T-helper 9 cell (primary cell): ENCODE measurements at places on chromosomes 11 and 22.

DNA sequence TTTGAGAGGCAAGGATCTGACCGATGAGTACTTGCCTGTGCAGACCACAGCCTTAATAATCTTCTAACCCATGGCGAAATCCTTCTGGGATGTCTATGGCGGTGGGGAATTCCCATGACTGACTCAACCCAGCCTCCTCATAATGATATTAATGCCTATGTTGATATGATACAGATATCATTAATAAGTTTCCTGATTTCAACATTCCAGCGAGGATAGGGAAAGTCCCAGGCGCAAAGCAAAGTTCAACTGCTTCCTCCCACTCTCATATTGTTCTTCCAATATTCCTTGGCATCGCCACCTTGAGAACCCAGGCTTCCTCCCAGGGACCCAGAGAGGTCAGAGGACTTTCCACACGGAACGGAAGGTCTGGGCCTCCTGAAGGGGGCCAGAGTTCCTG, 110.3 kb upstream of the TMEM45B start:
- DNase-seq: no peak

- DNase-seq: no peak
These were observed 83.9 kb downstream of the RRAS2 start for GRCh38 chr11:14275076-14275475.

GRCh38 chr11:126874831-126875230, 125.7 kb downstream of the KIRREL3 start:
- DNase-seq: no peak

DNA sequence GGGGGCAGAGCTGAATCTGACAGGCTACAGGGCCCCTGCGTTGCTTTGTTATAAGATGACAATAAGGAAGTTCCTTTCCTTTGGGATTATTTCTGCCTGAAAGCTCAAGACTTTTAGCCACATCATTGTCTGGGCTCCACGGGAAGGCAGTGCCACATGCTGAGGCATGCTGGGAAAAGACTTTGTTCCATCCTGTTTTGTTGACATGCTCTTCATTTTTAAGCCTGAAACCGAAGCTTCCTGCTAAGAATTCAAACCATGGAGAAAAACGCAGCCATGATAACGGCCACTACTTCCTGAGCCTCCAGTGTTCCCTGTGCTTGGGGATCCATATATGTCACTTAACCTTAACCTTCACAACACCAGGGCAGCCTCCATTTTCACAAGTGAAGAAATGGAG, 5.5 kb upstream of the TCF20 start:
- no peak for DNase-seq

GRCh38 chr11:8779732-8780131, 97.1 kb downstream of the RPL27A start:
- no peak for DNase-seq

DNA sequence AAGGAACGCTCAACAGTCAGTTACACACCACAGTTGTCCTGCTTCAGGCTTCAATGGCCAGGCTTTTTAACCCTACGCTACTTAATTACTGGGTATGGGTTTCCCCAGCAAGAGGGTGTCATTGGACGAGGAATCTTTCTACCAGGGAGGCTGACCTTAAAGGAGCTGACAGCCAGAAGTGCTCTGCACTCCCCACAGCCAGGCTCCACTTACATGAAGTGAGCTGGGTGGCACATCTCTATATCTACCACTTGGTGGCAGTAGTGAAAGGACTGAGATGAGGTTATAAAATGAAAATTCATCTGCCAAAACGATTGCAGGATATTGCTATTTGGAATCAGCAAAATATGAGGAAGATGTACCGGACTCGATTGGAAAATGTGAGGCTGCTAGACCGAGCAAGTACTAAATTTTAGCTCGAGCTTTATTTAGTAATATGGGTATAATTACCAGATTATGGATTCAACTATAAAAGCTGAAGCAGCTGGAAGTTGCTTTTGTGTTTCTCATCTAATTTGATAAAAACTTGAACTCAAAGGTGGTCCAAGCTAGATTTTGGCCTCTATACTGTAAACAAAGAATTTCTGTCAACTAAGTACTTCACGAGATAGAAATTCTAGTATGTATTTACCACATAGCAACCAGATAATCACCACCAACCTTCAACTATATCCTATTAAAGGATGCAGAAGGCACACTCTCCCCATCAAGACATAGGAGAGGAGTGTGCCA, 53.9 kb upstream of the CEP126 start:
- no peak for DNase-seq

GRCh38 chr11:1049431-1049891, 12.9 kb upstream of the MUC6 start:
- no peak for DNase-seq

DNA sequence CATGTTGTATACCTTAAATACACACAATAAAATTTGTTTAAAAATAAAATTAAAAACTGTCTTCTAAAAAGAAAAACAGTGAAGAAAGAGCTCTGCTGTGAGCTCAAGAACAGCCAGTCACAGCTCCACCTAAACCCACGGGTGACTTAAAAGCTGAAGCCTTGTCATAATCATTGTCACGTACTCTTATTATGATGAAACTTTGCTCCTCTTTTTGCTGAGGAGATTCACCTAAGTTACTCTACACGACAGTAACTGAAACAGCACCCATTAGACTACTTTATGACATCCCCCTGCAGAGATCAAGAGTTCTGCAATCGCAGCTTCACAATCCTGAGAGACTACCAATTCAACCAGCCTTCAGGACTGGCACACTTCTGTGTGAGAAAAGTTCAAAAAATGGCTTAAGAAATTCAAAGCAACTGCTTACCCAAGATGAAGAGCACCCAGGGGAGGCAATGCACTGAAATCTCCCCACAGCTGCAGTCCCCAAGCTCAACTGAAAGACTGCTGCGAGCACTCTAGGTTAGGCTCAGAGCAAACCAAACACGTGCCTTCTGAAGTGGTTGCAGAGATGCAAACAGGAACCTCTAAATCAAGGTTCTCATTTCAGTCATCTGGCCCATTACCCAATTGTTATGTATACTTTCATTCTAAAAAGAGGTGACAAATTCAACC, at the start of gene JAML:
Gene JAML, minus strand, starts transcription at position 501 of the 678 bp plus-strand sequence. CDS start 10,145 bp downstream, outside the sequence.
- DNase-seq: peak; percentile 47

DNA sequence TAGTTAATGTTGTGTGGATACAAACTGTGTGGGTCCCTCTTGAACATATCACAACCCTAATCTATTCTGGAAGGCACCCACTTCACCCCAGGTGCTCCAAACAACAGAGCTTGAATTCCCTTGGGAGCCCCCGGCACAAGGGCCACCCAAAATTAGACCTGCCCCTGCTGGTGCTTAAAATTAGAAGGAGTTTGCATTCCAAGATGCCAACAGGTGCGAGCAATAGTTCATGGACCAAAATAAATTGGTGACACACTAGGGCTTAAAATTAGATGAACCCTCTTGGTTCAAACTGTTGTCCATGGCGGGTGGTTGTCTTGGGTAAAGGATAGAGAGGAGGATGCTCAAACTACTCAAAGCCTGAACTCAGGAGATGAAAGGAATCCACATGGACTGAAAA, 291.5 kb downstream of the MN1 start:
- DNase-seq: no peak

DNA sequence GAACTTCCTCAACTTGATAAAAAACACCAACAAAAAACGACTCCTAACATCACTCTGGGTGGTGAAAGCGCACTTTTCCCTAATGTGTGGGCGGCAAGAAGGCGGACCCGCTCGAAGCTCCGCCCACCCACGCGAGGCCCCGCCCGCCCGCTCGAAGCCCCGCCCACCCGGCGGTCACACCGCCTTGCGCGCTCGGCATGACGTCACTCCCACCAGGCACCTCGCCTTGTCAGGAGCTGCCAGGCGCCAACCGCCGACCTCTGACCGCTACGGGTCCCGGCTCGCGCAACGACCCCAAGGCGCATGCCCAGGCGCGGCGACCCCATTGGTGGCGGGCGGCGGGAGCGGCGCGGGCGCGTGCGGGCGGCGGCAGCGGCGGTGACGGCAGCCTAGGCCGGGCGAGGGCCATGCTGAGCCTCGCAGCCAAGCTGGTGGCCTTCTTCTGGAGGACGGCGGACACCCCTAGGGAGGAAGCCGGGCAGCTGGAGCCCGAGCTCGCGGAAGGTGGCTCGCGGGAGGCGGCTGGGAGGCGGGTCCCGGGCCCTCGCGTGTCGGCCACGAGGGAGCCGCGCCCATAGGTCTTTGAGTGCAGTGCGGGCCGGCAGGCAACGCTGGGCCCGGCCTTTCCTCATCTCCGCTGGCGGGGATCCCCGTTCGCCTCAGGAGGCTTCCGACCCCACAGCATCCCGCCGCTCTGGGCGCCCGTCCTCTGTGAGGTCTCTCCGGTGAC, at the start of gene MOV10L1:
Gene MOV10L1, plus strand, starts transcription at position 325 of the 730 bp plus-strand sequence. Its CDS starts 83 bp downstream, at position 408.
- DNase-seq: no peak

DNA sequence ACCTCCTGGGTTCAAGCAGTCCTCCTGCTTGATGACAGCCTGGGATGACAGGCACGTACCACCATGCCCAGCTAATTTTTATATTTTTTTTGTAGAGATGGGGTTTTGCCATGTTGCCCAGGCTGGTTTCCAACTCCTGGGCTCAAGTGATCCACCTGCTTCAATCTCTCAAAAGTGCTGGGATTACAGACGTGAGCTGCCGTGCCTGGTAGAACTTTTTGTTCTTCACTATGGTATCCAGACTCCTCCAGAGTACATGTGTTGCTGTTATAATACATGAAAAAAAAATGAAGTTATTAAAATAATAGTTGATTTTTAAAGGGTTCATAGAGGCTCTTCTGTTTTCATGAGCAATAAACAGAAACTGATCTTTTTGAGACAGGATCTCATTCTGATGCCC, 29.6 kb downstream of the ZNF143 start:
- no peak for DNase-seq

DNA sequence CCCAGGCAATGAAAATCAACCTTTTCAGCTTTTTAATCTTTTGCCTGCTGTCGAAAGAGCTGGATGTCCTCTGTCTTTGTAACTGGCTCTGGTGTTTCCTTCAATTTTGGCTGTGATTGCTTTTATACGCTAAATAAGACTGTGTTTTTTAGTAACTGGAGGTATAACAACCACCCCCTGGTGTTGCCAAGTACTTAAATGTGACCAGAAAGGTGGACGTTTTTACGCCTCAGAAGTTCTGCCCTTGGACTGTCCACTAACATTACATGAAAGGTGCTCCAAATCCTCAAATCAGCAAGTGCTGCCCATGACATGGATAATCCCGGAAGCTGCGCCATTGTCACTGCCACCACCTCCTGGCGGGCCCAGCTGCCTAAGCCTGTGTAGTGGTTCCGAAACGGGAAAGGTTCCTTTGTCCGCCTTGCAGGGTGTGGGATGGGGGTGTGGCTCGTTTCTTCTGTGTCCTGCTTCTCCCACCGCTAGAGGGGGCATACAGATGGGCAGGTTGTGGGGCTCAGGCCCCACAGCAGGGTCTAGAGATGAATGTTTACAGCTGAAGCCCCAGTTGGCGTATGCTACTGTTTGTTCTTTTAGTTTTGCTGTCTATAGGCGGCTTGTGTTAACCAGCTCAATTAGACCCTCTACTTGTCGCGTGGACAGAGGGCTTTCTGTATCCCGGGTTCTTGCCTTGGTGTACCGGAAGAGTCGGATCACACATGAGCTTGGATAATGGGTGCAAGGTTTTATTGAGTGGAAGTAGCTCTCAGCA, 82.2 kb upstream of the SEPTIN5 start:
- no peak for DNase-seq

- peak; percentile 86 for DNase-seq
These were observed 814 bp downstream of the NPAS4 start for GRCh38 chr11:66421492-66422205.

- no peak for DNase-seq
These were observed 452.6 kb downstream of the NELL1 start for GRCh38 chr11:21121991-21122390.

DNA sequence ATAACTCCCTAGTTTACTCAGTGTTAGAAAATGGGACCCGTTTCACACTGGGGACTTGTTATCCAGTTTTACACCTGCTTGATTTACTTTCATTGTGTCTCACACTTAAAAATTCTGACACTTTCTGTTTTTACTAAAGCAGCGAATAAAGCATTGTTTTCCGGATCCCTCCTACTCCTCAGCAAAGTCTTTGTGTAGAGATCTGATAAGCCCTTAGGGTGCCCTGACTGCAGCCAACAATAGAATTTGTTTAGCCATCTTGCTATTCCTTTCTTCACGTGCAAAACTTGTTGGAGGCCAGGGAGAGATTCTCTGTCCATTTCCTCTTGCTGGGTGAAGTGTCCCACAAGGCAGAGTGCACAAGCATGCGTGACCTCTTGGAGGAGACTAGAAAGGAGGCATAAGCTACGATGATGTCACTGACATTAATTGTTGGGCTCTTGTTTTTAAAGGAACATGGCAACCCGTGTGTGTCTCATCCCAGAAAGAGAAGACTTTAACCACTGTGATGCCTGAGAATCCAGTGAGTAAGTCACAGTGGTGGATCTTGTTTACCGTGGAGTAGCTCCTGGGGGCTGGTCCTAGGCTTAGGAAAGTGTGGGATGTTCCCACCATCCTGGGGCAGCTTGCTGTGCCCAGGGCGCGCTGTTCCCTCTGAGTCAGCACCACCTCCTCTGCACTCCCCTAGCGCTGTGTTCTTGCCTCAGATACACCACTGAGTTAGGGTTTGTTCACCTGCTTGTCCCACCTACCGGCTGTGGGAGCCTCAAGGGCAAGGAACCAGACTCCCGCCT, 27.7 kb downstream of the MICAL2 start:
- no peak for DNase-seq

DNA sequence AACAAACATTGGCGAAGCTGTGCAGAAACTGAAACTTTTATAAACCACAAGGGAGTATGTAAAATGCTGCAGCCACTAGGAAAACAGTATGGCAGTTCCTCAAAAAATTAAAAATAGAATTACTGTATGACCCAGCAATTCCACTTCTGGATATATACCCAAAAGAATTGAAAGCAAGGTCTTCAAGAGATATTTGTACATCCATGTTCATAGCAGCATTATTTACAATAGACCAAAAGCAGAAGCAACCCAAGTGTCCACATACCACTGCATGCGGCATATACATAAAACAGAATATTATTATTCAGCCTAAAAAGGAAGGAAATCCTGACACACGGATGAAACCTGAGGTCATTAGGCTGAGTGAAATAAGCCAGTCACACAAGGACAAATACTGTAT, 85.8 kb downstream of the RELT start:
- no peak for DNase-seq

GRCh38 chr11:45042560-45042959, 91.9 kb upstream of the TP53I11 start:
- no peak for DNase-seq

DNA sequence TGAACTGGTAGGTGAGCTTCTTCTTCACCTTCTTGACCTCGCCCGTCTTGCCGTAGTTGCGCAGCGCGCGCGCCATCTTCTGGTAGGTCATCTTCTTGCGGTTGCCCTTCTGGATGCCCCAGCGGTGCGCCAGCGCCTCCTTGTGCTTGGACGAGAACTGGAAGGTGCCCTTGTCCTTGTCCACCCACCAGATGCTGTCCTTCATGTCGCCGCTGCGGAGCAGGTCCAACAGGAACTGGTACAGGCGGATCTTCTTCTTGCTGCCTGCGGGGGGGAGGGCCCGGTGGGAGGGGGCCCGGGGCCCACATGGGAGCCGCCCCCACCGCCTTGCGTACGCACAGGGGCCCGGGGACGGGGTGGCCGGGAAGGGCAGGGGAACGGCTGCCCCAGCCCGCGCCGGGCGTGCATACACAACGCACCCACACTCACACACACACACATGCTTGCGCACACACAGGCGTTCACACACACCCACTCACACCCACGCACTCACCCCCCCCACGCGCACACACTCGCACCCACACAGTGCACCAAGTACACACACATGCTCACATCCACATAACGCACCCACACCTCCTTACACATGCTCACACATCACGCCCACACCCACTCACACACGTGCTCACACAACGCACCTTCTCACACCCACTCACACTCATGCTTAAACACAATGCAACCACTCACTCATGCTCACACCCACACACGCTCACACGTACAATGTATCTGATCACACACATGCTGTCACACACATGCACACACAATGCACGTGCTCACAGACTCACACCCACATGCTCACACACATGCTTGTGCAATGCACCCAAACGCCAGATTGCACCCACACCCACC, 3.0 kb upstream of the MYBPC3 start:
- no peak for DNase-seq
